ENCODE measurements at places on chromosomes 2 and 18.

GRCh38 chr18:72822202-72822601, 45.6 kb downstream of the NETO1 start:
- no peak for DNase-seq

DNA sequence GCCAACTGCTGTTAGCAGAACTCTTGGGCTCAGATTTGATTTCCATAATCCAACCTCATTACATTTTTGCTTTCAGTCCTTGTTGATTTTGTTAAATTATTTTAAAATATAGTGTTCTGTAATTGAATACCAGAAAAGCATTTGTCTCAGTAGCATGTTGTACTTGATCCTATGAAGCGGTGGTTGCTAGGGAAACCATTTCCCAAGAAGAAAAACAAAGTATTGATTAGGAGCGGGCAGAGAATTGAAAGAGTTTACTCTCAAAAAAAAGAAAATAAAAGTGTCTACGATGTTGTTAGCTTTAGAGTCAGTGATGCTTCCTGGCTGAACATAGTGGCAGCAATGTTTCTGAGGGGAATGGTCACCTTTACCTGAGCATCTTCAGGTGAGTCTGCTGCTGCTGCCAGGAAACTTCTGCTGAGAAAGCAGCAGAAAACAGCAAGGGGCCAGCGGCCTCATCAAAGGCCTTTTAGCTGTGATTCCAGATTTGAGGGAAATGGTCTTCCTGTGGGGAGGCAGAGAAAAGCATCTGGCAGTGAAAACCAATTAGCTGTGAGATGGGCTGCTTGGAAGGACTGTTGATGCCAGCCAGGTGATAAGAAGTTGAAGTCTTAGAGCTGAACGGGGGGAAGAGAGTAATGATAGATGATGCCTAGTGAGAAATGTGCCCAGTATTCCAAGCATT, 37.1 kb downstream of the CRIM1 start:
- DNase-seq = no peak

- DNase-seq = peak; percentile 73
These were observed 2.3 kb downstream of the ZFP36L2 start for GRCh38 chr2:43224131-43224570.

DNA sequence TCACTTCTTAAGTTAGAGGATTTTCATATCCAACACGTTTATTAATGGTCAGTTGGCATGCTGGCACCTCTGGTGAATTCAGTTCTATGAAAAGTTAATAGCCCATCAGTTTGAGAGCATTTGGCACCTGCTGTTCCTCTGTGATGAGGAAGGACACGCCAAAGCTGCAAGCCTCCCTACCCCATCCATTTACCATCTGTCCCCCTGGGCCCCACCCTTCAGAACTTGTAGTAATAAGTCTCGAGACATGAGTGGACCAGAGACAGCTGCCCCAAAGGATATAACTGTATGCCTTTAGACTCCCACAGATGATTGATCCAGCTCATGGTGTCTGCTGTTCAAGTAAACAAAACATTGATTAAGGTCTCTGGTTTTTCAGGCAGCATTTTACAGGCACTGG, 6.3 kb downstream of the OST4 start:
- no peak for DNase-seq

GRCh38 chr2:240245184-240245583, 104.7 kb upstream of the OTOS start:
- DNase-seq = no peak

DNA sequence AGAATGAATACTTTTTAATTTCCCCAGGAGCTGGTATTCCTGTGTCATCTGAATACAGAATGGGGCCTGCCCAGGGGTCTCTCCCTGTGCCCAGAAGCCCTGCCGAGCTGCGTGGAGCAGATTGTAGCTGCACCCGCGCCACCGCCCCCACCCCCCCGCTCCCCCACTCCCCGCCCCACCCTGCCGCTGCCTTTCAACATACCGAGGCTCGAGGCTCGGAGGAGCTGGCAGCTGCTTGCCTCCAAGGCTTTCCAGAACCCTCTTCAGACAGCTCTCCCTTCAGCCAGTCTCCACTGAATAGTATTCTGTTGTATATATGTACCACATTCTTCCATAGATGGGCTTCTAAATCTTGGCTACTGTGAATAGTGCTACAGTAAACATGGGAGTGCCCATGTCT, 150.7 kb downstream of the TSN start:
- DNase-seq = no peak

- DNase-seq = peak; percentile 69
These were observed 32.5 kb downstream of the PNO1 start for GRCh38 chr2:68189991-68190784.

- DNase-seq = no peak
These were observed 165.0 kb upstream of the ZNF521 start for GRCh38 chr18:25516747-25517498.

GRCh38 chr2:143452817-143453451, 323.7 kb downstream of the ARHGAP15 start:
- DNase-seq = no peak

DNA sequence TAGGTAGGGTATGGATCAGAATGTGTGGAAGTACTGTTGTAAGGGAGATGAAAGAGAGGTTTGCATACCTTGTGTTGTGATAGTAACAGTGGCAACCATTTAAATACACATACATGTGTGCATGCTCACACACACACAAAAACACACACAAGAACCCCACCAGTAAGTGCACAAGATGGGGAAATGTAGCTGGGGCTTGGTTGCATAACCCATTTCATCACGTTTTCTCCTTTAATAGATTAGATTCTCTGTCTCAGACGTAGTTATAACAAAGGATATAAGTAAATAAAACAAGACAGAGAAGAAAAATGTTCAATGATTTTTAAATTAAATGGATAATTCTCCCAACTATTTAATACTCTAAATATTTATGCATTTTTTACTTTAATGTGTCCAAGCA, 13.4 kb downstream of the ARHGAP15 start:
- DNase-seq = no peak

DNA sequence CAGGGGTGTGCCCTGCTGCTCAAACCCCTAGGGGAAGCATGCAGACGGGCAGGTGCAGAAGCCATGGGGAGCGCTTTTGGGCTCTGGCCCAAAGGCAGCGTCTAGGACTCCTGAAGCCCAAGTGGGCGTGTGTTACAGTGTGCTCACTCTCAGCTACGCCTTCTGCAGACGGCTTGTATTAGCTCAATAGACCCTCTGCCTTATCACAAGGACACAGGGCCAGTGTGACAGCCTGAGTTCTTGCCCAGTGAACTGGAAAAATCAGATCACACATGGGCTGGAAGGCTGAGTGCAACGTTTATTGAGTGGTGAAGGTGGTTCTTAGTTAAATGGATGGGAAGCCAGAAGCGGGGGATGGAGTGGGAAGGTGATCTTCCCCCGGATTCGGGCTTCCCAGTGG, 210.9 kb downstream of the CDH20 start:
- no peak for DNase-seq

GRCh38 chr2:76307495-76307894, 596.8 kb upstream of the GCFC2 start:
- DNase-seq = no peak

- DNase-seq = no peak
These were observed 251.9 kb downstream of the GRB14 start for GRCh38 chr2:164369366-164369765.

GRCh38 chr18:56257205-56257604, 381.2 kb downstream of the TXNL1 start:
- peak; percentile 97 for DNase-seq

DNA sequence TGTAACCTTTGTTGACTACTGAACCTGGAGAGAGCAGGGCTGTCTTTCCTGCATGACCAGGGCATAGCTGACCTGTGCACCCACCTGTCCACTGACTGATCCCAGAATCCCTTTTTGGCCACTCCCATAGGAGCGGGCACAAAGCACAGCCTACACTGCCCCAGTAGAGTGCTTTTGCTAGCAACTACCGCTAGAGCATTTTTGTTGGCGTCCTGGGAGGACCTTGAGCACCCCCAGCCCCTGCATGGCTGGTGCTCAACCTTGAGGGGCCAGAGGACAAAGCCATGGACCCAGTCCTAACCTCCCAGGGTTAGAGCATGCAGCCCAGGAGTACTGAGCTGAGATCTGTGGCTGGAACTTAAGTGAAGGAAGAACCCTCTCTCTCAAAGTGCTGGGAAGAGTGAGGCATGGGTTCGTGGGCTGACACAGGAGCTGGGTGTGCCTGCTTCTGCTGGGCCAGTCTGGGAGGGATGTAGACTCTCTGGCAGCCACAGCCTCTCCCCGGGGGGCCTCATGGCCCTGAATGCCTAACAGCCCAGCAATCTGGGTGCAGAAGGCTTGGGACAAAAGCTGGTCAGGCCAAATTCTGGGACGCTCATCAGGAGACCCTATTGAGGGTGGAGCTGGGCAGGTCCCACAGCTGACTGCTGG, 140.0 kb downstream of the GALNT1 start:
- no peak for DNase-seq

DNA sequence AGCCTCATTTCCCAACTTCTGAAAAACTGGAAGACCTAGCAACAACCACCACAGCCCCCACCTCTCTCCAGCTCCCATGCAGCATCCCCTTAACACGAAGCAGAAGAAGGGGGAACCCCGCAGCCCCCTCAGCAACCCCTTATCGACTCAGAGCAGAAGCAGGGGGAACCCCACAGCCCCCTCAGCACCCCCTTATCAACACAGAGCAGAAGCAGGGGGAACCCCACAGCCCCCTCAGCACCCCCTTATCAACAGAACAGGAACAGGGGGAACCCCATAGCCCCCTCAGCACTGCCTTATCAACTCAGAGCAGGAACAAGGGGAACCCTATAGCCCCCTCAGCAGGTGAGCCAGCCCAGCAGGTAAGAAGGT, 6.7 kb downstream of the SLC66A2 start:
- no peak for DNase-seq

DNA sequence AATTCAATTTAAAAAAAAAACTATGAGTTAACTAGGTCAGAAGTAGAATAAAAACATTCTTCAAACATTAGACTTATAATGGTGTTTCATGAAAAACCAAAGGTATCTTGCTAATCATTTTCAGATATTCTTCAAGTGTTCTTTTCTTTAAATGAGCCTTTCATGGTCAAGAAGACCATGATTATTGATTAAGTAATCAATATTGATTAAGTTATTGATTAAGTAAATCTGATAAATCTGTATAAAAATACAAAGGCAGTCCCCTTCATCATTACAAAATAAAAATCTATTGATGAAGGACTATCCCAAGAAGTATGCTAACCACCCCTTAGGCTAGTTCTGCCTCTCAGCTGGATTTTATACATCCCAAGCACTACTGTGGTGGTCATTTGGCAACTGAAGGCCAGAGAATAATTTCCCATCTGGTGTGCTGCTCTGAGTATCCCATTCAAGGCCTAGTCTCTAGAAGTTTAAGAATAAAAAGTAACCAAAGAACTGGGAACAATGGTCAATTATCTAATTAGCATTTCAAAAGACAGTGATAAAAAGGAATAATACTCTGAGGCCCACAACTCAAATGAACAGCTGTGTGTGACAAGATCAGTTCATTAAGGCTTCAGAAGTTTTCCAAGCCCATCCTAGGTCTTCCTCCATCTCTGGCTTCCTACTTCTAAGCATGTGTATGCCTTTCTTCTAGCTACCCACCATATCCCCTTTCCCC, 63.5 kb downstream of the TCF4 start:
- DNase-seq = no peak

- peak; percentile 68 for DNase-seq
These were observed 411.0 kb upstream of the GYPC start for GRCh38 chr2:126244937-126245336.

GRCh38 chr2:95314964-95315611, 17.9 kb downstream of the KCNIP3 start:
- peak; percentile 33 for DNase-seq

- peak; percentile 38 for DNase-seq
These were observed 78.5 kb downstream of the UGGT1 start for GRCh38 chr2:128169497-128169896.

Data from suppressor macrophage treated with lipopolysaccharide for 1 hour (primary cell).